ENCODE measurements at places on chromosomes 12 and 14.
A peak's percentile ranks its signal among the peaks of the same experiment; 100 is the strongest.

GRCh38 chr12:45622210-45622937 is 107.1 kb upstream of the ARID2 start:
- DNase-seq = no peak

DNA sequence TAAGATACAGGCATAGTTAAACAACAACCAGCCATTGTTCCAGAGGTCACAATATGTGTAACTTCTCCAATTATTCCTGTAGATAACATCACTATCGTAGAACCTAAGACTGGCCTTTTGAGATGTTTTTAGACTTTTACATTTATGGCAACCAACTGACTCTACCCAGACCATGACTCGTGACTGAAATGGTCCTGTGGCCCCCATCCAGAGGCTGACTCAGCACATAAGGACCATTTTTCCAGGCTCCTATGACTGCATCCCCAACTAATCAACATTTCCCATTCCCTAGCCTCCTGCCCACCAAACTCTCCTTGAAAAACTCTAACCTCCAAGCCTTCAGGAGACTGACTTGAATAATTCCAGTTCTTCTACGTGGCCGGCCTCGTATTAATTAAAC is 52.6 kb upstream of the NID2 start:
- DNase-seq = no peak

- no peak for DNase-seq
These were observed 30.8 kb upstream of the IFNG start for GRCh38 chr12:68190301-68190700.

DNA sequence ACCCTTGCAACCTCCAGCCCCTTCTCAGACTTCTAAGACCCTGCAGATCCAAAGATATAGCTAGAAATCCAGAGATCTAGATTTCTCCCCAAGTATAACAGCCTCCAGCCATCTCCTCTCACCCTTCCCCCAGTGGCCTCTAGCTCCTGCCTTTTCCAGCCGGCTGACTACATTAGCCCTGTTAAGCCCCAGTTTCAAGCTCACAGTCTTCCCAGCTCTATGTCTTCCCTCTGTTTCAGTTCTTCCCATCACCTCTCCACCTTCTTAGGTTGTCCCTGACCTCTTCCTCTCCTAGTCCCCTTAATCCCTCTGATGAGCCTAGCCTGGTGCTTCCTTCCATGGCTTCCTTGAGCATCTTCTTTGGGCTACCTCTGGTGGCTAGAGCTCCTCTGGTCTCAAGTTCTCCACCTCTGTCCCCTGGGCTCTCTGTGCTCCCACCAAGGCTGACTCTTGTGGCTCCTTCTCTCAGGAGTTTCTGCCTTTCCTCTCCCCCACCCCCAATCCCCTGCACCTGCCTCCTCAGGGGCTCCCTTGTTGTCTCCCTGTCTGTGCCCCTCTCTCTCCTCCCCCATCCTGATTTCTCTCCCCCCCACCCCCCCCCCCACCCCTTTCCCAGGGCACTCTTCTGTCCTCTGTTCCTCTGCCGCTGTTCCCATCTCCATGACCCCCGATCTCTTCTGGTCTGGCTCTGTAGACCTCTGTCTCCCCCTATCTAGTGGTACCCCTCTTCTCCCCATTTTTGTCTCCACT is 816 bp upstream of the GDF11 start:
- DNase-seq = no peak

- DNase-seq = no peak
These were observed 425.6 kb downstream of the NRXN3 start for GRCh38 chr14:78595797-78596196.

DNA sequence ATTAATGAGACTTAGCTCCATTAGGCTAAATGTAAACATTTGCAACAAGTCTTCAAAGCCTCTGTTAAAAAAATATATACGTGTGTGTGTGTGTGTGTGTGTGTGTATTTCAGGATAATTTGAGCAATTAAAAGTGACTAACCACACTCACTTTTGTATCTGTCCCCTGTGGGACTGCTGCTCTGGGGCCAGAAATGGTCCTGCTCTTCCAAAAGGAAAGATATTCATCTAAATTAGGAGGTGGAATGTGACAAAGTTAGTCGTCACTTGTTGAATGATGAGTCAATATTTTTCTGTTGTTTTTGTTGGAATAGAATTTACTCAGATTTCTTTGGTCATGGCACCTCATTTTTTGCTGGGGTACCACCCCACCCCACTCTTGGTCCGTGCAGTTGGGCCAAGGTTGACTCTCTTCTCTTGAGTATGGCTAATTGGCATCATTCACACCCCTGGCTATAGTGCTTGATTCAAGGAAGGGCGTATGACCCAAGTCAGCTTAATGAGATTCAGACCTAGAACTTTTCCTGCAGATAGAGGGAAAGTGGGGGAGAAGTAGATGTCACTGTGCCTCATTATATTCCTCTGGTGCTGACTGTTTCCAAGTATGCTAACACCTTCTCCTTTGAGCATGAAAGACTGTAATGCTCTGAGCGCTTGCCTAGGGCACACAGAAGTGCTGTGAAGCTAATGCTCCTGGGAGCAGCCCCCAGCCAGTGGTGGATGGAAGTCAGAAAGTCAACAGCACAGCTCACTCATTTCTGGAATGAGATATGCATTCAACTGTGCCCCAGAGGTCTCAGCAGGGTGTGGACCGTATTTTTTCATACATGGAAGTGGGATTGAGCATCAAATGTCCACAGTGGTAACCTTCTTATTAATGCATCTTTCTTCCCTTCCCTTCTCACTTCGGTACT is 577.0 kb upstream of the TBX3 start:
- DNase-seq = no peak

GRCh38 chr12:104296718-104297117 is 6.8 kb upstream of the EID3 start:
- DNase-seq = no peak

GRCh38 chr12:80400571-80400991 is 43.5 kb upstream of the PTPRQ start:
- peak; percentile 12 for DNase-seq

DNA sequence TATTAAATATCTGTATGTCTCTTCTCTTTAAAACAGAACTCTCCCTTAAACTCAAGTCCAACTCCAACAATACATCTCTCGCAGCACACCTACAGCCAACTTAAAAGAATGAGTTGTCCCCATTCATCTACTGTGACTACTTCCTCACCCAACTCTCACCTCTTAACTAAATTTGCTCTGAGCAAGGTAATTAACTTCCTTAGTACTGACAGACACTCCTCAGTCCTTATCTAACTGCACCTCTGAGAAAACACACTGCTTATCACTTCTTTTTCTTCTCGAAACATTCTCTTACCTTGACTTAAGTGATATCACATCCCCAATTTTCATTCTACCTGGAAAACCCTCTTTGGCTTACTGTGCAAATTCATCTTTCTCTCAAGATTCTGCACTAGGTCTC is 7.0 kb downstream of the ERGIC2 start:
- DNase-seq = no peak

DNA sequence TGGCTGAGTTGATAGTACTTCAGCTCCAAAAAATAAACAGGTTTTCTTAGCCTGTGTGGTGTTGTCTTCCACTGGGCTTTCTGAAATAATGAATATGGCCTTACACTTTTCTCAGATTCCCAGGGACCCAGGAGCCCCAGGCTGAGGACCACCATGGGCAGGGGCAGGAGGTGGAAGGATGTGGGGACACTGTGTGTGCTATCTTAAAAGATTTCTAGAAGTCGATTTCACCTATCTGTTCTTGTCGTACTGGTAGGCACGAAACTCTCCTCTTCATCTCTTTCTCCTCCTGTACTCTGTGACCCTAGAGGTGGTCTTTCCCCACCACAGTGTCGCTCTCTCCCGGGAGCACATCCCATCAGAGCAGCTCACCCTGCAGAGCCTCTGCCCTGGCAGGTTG is 107.7 kb upstream of the FKBP4 start:
- DNase-seq = no peak

- DNase-seq = no peak
These were observed 390.3 kb downstream of the AACS start for GRCh38 chr12:125455556-125455955.

GRCh38 chr14:60508707-60509437 is at the start of gene SIX6:
TSS of gene SIX6 (plus strand) at chr14:60509146. CDS start at chr14:60509399, 253 bp downstream.
- DNase-seq = peak; percentile 6

DNA sequence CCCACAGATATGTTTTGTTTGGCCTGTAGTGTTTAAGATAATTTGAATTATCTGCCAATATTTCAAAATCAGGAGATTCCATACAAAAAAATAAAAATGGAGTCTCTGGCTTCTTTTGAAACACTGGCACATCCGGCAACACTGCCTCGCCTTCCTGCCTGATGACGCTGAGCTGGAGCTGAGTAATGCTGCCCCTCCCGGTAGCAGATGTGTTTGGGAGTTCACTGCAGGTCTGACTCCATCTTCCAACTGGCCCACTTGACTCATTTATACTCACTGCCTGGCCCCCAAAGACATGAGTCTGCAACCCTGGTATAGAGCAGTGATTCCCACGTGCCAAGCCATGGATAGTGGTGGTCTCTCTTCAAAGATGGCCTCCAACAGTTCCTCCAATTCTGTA is 7.4 kb downstream of the CIT start:
- peak; percentile 96 for DNase-seq

DNA sequence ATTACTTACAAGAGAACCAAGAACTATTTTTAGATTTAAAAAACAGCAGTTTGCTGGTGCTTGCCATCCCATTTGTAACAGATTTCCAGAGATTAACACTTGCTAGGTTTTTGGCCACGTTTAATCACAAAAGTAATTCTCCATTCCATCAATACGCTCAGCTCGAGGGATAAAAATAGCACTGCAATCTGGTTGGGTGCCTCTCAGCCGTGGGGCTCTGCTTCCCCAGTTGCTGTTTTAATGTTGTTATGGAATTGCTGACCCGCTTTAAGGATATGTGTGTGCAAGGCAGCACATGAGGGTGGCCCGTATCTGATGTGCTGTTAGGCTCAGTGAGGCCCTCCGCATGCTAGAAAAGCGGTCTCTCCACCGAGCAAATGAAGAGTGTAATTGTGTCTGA is 222.2 kb upstream of the TMEM260 start:
- no peak for DNase-seq

GRCh38 chr12:51920046-51920445 is 12.7 kb downstream of the ACVRL1 start:
- no peak for DNase-seq

GRCh38 chr12:42119085-42119633 is 25.5 kb downstream of the GXYLT1 start:
- DNase-seq = peak; percentile 84

Data from AG10803 (cell line).